Mesothelial cell of epicardium (in vitro differentiated cells): ENCODE measurements at places on chromosomes 6 and 20.

DNA sequence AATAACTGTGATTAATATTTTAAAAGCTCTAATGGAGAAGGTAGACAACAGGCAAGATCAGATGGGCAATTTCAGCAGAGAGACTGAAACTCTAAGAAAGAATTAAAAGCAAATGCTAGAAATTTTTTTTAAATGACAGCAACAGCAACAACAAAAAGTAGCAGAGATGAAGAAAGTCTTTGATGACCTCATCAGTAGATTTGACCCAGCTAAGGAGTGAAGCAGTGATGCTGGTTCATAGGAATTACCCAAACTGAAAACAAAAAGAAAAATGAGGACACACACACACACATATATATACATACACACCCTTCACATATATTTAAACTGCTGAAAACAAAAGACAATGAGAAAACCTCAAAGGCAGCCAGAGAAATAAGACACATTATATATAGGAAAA lies 197.6 kb upstream of the ARID1B start:
- no peaks in the 10 kb centered on the region for H3K4me1 ChIP-seq
- no peak for DNase-seq
- no peaks in the 10 kb centered on the region for H3K36me3 ChIP-seq
- peaks cover 13% of the 10 kb centered on the region for H3K27me3 ChIP-seq
- no peak overlapping the region for H3K4me3 ChIP-seq

DNA sequence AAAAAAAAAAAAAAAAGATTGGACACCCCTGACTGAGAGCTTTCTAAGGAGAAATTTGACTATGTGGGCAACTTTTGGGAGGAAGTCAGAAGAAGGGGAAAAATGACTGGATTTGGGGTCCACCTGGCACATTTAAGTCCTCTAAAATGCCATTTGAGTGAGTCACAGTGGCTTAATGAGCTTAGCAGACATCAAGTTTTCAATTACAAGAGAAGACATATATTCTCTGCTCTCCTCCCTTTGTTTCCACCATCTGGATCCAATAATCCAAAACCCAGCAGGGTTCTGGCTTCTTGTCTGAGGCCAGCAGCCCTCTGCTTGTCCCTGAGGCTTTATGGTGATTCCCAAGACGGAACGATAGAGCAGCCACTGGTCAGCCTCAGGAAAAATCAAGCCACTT lies 6.9 kb downstream of the PI3 start:
- H3K27me3 ChIP-seq: peaks cover 8% of the 10 kb centered on the region
- no peak for DNase-seq
- H3K36me3 ChIP-seq: no peaks in the 10 kb centered on the region
- no peak overlapping the region for H3K4me3 ChIP-seq
- no peaks in the 10 kb centered on the region for H3K4me1 ChIP-seq

DNA sequence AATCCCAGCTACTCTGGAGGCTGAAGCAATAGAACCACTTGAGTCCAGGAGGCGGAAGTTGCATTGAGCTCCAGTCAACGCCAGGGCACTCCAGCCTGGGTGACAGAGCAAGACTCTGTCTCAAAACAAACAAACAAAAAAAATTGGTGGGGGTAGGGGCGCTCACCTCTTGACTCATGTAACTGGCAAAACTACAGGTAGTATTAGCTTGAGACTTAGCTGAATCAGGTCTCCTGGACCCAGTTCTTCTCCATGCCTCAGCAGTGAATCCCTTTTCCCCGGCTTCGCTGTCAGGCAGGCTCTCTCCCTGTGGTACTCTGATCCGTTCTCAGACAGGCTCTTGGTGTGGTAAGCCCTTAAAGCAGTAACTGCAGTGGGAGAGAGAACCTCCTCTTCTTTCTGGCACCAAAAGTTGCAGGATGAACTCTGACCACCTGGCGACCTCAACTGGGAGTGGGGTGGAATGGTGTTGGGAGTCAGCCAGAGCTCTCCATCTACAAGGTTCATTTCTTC lies 12.9 kb downstream of the SLC9A8 start:
- no peak for DNase-seq
- no peak overlapping the region for H3K4me3 ChIP-seq
- no peaks in the 10 kb centered on the region for H3K27me3 ChIP-seq
- peaks cover 15% of the 10 kb centered on the region for H3K4me1 ChIP-seq
- H3K36me3 ChIP-seq: peaks cover 18% of the 10 kb centered on the region

GRCh38 chr6:20314866-20315845 lies 86.5 kb upstream of the E2F3 start:
- no peaks in the 10 kb centered on the region for H3K36me3 ChIP-seq
- no peak for DNase-seq
- H3K27ac ChIP-seq: no peak overlapping the region
- H3K4me1 ChIP-seq: peaks cover 3% of the 10 kb centered on the region

DNA sequence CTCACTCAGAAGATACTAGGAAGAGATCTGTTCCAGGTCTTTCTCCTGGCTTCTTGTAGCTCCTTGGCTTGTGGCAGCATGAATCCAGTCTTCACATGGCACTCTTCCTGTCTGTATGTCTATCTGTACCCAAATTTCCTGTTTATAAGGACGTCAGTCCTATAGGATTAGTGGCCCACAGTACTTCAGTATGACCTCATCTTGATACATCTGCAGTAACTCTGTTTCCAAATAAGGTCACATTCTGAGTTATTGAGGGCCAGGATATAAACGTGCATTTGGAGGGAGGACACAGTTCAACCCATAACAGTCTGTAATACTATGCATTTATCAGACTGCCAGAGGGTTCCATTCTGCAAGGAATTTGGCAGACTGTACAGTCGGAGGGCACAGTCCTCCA lies 57.6 kb upstream of the DYNLRB1 start:
- H3K4me1 ChIP-seq: no peaks in the 10 kb centered on the region
- DNase-seq: no peak

DNA sequence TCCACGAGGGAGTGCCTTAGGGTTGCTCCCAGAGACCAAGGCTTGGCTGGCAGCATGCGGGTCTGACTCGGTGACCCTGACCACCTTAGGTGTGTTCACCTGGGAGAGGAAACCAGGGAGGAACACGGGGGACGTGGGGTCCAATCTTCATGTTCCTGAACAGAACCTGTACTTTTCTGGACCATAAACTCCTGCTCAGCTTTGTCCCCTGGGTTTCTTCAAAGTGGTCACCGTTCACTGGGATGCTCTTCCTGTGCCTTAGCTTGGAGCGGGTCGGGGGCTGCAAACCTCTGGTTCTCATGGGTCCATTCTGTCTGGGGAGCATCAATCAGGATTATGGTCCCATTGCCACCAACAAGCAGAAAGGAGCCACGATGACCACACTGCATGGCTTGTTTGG lies 333.5 kb downstream of the QKI start:
- no peak for DNase-seq
- no peak overlapping the region for H3K27ac ChIP-seq

DNA sequence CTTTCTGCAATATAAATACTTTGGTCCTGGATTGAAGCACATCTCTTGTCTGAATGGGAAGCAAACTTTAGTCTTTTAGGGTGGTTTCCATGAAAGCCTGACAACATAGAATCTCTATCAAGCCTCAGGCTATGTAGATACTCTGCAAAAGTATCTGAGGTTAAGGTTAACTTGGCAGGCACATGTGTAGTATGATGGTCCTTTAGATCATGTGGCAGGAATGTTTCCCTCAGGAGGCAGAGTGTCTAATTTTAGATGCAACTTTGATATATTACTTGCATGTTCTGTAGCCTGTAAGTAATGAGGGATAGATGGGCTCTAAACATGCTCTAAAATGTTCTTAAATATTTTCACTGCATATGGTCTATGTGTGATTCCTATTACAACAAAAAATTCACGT lies 8.2 kb downstream of the MYB start:
- no peaks in the 10 kb centered on the region for H3K36me3 ChIP-seq
- H3K27ac ChIP-seq: no peak overlapping the region
- H3K27me3 ChIP-seq: peaks cover 19% of the 10 kb centered on the region
- H3K4me3 ChIP-seq: no peak overlapping the region
- DNase-seq: no peak

DNA sequence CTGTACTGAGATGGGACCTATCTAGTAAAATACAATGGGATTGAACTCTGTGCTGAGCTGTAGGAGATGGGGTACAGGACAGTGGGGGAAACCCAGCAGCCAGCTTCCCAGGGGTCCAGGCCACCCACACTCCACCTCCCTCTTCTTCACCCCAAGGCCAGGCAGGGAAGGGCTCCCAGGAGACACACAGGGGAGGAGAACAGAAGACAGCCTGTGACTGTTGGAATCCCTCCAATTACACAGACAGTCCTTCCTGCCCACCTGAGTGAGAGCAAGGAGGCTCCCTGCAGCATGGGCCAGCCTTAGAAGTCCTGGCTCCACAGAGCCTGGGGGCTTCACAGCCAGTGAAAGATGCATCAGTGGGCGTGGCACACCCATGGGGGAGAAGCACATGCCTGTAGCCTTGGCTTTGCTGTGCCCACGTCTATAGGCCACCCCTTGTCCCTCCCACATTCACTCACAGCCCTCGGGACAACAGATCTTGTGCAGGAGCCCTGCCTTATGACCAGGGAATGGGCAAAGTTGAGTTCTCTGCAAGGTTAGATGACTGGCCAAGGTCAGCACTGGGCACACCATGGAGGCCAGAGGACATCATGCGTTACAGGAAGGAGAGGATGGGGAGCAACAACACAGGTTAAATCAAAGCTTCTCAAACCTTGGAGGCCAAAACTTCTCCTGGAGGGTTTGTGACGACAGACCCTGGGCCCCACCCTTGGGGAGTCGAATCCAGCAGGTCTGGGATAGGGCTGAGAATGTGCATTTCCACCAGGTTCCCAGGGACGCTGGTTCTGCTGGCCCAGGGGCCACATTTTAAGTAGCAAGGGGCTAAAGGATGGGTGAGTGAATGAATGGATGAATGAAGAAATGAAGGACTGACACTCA lies 12.3 kb upstream of the CST7 start:
- no peak overlapping the region for H3K4me3 ChIP-seq
- H3K27me3 ChIP-seq: no peaks in the 10 kb centered on the region
- H3K27ac ChIP-seq: no peak overlapping the region

DNA sequence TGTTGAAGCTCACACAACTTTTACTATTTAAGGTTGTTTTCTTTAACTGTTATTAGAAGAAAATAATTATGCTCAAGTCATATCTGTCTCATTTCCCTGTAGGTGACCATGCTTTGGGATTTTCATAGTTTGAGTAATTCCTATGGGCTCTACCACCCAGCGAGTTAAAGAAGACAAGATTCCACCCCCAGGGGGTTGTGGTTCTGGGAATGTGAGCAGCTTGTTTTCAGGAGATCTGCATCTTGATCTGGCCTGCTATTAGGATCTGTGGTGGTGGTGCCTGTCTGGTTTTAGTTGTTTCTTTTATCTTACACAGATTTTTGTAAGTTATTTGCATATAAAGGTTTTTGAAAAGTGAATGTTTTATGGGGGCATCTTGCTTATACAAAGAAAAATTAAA lies 20.2 kb upstream of the REV3L start:
- peak overlapping the region; percentile 84 for H3K27ac ChIP-seq
- DNase-seq: no peak
- H3K36me3 ChIP-seq: peaks cover 21% of the 10 kb centered on the region
- H3K4me1 ChIP-seq: peaks cover 24% of the 10 kb centered on the region
- no peaks in the 10 kb centered on the region for H3K27me3 ChIP-seq
- H3K4me3 ChIP-seq: no peak overlapping the region

- no peaks in the 10 kb centered on the region for H3K27me3 ChIP-seq
- no peak for DNase-seq
- H3K27ac ChIP-seq: no peak overlapping the region
- no peak overlapping the region for H3K4me3 ChIP-seq
Observed at GRCh38 chr20:46618316-46619100, 32.8 kb downstream of the SLC13A3 start.

GRCh38 chr20:44950368-44950767 lies 9.8 kb downstream of the TOMM34 start:
- peaks cover 13% of the 10 kb centered on the region for H3K4me1 ChIP-seq
- H3K27ac ChIP-seq: no peak overlapping the region
- no peak for DNase-seq
- H3K4me3 ChIP-seq: no peak overlapping the region

DNA sequence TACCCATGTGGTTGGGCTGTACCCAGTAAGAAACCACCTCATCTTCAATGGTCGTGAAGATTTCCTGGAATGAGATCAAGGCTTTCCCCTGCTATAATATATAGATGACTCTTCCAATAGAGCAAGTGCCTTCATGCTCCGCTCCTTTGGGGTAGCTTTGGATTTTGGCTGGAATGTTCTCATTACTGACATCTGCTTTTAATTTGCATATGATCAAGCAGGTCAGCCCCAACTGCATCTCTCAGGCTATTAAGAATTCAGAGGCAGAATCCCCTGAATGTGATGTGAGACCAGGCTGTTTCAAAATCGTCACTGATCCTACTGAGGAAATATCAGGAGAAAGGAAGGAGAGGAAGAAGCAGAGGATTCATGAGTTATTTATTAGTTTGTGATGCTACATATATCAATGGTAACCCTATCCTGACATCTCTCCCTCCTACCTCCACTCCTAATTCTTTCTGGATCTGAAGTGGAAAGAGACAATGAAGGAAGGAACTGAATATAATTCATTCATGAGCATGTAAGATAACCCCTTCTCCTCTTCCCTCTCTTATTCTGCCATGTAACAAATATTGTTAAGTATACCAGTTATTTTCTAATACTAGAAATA lies 47.6 kb upstream of the FUCA2 start:
- DNase-seq: no peak
- H3K4me3 ChIP-seq: no peak overlapping the region
- H3K4me1 ChIP-seq: peaks cover 19% of the 10 kb centered on the region

DNA sequence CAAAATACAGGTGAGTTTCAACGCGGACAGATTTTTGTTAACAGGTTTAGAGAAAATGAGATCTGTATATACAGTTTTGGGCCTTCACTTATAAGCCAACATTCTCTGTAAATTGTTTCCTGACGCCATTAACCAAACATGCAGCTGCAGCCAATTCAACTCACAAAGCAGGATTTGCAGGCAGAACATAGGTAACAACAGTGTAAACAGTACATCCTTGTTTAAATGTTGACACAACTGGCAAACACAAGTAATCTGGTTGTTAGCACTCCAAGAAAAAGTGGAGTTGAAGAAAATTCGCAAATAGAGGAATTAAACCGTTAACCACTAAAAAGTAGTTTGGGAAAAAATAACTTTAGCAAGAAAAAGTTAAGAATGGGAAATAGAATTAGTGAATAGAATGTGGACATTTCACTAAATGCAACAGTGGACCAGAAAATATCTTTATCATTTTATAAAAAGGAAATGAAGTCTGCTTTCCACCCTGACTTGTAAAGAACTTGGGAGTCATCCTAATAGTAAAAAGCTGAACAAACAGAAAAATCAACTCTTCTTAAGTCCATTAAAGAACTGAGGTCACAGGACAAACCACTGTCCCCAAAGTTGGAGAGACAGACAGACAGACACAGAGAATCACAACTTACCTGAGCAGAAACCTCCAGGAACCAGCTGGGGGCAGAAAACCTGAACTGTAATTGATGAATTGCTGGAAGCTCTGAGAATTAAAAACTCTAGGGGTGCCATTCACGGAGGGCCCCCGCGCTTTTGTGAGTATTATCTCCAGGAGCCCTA lies 10.1 kb downstream of the SMIM28 start:
- H3K27ac ChIP-seq: peak overlapping the region; percentile 60
- no peak overlapping the region for H3K4me3 ChIP-seq
- no peak for DNase-seq
- H3K36me3 ChIP-seq: no peaks in the 10 kb centered on the region
- peaks cover 22% of the 10 kb centered on the region for H3K4me1 ChIP-seq
